ENCODE measurements at places on chromosomes 1 and 21. TPM values are rescaled to one million over a fixed set of nuclear protein-coding genes. Genes with fewer than 3 reads are reported as not detected.

AMY2A gene
- polyA plus RNA-seq, result not detected

HORMAD1 gene
- not detected for polyA plus RNA-seq

SLFNL1 gene
- polyA plus RNA-seq, result 0.09 TPM

C1QB gene
- not detected for polyA plus RNA-seq

DNAJC28 gene
- 0.60 TPM for polyA plus RNA-seq

ETV3L gene
- polyA plus RNA-seq, result not detected

LCE3E gene
- not detected for polyA plus RNA-seq

MTARC1 gene
- 0.72 TPM for polyA plus RNA-seq

TINAGL1 gene
- polyA plus RNA-seq, result 1.4 TPM

ELK4 gene
- polyA plus RNA-seq, result 4.6 TPM

KRTAP10-11 gene
- polyA plus RNA-seq, result not detected

Measured in IMR-90 (cell line).